Hematopoietic multipotent progenitor cell treated with erythropoietin and hydrocortisone succinate and interleukin-3 and kit ligand, for 6 days (in vitro differentiated cells): ENCODE measurements at places on chromosomes 4 and X.

DNA sequence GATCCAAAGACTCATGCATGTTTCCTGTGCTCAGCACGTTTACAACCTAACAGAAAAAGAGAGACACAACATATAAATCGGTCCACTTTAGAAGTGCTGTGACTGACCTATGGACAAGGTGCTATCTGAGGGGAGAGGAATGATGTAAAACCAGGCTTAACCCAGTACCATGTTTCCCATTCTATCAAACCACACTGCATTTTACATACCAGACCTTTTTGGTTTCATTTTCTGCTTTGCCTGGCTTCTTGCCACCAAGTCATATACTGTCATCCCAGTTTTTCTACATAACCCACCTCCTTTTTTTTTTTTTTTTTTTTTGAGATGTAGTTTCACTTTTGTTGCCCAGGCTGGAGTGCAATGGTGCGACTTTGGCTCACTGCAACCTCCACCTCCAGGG lies 82.2 kb downstream of the KLF8 start:
- DNase-seq: no peak

GRCh38 chr4:4578981-4579380 lies 37.1 kb upstream of the STX18 start:
- DNase-seq: no peak

- no peak for DNase-seq
These were observed 2.7 kb downstream of the SLC7A11 start for GRCh38 chr4:138239491-138239890.

- DNase-seq: no peak
These were observed 90.7 kb downstream of the PALLD start for GRCh38 chr4:168587411-168588125.

- peak; percentile 40 for DNase-seq
These were observed 125.8 kb upstream of the LNX1 start for GRCh38 chr4:53717064-53717549.

- peak; percentile 75 for DNase-seq
These were observed 1.2 kb upstream of the TMEM144 start for GRCh38 chr4:158208963-158209640.

- DNase-seq: no peak
These were observed 8.7 kb downstream of the PDE6B start for GRCh38 chr4:633976-634598.

GRCh38 chrX:16028576-16028975 lies 94.8 kb upstream of the GRPR start:
- DNase-seq: no peak

- DNase-seq: no peak
These were observed 125.8 kb downstream of the EDA start for GRCh38 chrX:69741721-69742120.

GRCh38 chr4:185192059-185192458 lies 11.7 kb downstream of the CFAP97 start:
- no peak for DNase-seq

DNA sequence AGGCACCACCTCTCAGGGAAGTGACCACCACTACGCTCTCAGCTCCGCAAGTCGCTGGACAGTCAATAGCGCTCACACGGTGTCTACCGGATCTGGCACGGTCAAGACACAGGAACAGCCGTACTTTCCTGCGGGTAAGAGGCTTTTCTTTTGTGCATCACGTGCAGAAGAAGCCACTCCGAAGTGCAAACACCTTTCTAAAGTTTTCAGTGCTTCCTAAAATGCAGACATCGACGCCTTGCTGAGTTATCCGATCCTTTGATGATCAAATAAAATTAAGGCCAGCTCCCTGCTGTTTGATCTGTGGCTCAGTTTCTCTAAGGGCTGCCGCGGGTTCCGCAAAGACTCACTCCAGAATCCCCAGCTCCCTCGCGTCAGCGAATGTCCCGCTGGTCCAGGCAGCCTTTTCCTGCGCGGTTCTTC lies 71.8 kb downstream of the FBXO8 start:
- DNase-seq: no peak

DNA sequence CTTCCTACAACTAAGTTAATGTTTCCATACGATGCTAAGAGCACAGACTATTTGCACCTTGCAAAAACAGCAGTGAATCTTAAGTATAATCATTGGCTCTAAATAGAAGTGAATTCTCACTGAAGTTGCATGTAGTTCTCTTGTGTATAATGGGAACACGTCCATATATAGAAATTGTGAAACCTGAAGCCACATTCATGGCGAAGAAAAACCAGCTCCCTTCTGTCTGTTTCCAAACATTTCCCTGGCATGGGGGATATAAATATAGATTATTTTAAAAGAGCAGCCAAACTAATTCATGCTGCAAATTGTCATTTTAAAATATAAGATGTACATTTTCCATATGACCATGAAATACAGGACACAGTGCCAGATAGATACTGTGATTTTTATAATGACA lies 71.1 kb downstream of the TRAM1L1 start:
- no peak for DNase-seq

DNA sequence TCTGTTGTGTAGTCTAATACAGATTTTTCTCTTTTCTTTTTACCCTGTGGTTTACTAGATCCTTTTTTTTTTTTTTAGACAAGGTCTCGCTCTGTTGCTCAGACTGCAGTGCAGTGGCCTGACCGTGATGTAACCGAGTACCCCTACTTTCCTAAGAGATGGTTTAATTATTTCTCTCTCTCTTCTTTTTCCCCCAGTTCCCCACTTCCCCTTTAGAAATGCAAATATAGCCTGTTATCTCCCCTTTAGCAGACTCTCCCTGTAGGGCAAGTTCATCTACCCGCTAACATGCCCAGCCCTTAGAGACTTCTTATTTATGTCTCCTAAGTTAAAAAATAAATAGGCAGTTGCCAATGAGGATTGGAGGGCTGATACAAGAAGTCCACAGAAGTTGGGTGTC lies 4.5 kb downstream of the SNX25 start:
- DNase-seq: peak; percentile 73
